Stimulated activated naive B cell treated with anti-CD40 and anti-IgM and Interleukin-4, amounts not matched to agents 10 μg/mL and 1 μg/mL and 100 μg/mL, for 72 hours (primary cell): ENCODE measurements at places on chromosomes 13 and 19.

DNA sequence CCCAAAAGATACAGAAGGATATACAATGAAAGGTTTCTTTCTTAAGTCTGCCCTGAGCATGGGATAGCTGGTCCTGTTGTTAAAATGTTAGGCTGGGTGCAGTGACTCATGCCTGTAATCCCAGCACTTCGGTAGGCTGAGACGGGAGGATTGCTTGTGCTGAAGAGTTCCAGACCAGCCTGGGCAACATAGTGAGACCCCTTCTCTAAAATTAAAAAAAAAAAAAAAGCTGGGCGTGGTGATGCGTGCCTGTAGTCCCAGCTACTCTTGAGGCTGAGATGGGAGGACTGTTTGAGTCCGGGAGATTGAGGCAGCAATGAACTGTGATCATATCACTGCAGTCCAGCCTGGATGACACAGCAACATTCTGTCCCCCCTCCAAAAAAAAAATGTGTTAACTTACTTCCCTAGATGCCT is 52.5 kb upstream of the SHKBP1 start:
- no peak for DNase-seq

DNA sequence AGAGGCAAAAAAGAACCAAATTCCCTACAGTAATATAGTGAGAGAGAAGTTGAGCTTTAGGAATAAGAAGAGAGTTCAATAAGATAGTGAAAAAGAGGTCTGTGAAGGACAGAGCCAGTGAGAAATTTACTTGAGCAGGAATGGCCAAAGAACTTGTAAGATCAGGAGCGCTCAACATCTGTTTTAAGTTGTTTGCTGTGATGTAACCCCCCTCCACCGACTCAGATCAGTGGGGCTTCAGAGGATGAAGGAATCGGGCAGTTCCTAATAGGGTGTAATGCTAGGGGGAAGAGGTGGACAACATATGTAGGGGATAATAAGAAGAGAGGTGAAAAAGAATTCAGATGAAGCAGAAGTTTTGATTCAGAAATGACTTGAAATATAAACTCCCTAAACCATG is 85.3 kb upstream of the FNDC3A start:
- DNase-seq, result no peak

- no peak for DNase-seq
Measured at GRCh38 chr19:38274739-38275138, 10.4 kb downstream of the SPINT2 start.

DNA sequence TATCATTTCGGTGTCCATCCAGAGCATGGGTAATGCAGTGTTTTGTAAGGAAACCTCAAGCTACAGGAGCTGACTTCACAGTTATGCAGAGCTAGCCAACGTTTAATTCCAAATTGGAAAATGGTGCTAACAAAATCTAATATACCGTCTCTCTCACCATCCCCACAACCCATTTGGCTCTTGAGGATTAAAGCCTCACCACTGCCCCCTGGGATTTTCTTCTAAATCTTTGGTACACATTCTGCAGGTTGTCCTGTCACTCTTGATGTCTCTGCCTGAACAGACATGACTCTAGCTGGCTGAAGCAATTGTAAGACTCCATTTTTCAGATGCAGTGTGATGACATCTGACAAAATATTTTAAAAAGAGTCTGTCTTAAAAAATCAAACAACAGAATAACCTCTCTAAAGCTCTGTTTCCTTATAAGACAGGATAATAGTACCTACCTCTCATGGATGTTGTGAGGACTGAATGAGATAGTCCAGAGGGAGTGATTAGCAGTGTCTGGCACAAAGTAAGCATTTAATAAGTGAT is 451.8 kb downstream of the SUCLA2 start:
- no peak for DNase-seq

GRCh38 chr19:19461671-19462622 is 53.4 kb downstream of the TSSK6 start:
- no peak for DNase-seq

GRCh38 chr13:45142440-45143345 is 22.4 kb downstream of the GTF2F2 start:
- no peak for DNase-seq

GRCh38 chr13:23984546-23984945 is 87.2 kb upstream of the C1QTNF9B start:
- no peak for DNase-seq

DNA sequence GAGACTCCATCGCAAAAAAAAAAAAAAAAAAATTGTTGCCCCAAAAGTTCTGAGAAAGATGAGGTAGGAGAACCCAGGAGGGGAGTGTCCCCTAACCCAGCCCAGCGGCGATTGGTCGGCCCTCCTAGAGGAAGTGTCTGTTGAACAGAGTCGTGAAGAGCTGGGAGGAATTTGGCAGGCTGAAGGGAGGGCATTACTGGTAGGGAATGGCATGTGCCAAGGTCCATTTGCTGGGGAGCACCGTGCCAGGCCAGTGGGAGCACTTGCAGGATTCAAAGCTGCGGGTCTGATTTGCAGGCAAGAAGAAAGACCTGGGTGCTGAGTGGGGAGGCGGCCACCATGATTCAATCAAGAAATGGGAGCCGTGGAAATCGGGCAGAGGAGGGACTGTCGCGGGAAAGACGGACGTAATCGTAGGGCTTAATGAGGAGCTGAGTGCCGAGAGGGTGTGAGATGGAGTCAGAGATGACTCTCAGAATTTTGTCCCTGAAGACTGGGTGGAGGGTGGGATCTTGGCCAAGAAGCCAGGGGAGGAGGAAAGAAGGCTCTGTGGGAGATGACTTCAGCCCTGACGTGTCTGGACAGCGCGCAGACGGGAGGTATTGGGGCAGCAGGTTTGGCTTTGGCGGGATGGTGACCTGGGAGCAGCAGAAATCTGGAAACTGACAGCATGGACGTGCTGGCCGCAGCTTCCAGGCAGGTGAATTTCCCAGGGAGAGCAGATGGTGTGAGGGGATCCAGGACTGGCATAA is 15.4 kb downstream of the CERS4 start:
- no peak for DNase-seq

- no peak for DNase-seq
Measured at GRCh38 chr19:39246951-39247669, 1.5 kb downstream of the IFNL4 start.

DNA sequence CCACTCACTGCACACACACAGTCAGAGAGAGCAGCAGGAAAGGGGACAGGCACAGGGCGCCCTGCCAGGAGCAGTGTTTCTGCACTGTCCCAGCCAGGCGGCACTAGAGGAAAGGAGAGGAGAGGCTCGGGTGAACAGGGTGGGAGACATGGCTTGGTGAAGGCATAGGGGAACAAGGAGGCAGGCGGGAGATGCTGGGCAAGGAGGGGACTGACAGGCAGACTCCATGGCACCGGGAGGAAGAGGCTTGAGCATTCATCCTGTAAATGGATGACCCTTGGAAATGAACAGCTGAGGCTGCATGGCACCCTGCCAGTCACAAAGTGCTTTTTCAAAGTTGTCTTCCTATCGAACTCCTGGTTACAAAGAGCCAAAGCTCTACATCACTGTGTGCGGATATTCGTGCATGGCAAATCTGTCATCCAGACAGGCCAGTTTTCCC is 22.4 kb downstream of the MED26 start:
- no peak for DNase-seq

DNA sequence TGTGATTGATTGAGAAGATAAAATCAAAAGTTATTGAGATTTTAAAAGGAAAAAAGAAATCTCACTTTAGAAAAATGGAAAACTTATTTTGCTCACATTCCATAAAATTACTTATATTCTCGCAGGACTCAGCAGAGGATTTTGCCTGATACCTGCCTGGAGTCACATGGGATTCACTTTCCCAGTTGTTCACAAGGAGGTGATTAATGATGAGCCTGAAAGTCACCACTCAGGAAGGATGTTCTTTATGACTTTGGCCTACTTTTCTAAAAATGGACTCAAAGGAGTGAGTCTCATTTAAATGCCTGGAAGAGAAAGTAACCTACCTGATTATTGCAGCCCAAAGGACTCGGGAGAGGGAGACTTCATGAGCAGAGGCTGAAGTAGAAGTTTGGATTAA is 34.5 kb upstream of the FAM216B start:
- DNase-seq, result no peak

DNA sequence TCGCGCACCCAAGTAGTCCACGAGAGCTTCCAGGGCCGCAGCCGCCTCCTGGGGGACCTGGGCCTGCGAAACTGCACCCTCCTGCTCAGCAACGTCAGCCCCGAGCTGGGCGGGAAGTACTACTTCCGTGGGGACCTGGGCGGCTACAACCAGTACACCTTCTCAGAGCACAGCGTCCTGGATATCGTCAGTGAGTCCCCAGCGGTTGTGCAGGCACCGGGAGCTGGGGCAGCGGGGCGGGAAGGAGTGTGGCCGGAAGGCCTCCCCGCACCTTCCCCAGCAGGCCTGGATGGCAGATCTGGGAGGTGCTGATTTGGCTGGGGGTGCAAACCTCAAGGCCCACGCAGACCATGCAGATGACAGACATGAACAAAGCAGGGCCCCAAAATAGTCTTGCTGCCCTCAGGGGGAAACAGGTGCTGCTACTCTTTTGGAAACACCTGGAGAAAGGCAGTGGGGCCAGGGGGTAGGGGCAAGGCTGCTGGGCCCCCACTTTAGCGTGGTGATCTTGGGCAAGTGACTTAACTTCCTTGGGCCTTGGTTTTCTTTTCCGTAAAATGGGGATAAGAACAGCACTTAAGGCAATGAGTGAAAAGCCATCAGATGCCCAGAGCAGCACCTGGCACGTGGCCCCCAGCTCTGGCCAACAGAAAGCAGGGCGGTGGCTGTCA is 4.0 kb downstream of the MAG start:
- peak; percentile 54 for DNase-seq

- DNase-seq, result no peak
Measured at GRCh38 chr13:77554069-77554468, 18.6 kb downstream of the SCEL start.

GRCh38 chr19:39405261-39405957 is 1.2 kb upstream of the ZFP36 start:
- no peak for DNase-seq

GRCh38 chr13:94345374-94346195 is 133.9 kb downstream of the DCT start:
- DNase-seq, result no peak

DNA sequence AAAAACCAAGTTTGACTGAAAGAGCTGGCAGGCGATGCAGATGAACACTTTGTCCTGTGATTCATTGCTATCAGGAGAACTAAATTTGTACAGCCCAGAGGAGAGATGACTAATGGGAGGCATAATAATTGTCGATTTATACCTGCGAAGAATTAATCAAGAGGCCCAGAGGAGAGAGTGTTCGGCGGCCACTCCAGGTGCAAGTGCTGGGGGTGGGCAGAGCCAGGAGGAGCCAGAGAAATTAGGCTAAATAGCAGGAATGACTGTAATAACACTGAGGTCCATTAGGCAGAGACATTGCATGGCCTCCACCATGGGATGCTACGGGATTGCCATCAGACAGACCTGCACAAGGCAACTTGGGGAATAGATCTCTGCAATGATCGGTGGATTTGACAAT is 107.7 kb upstream of the UQCRFS1 start:
- DNase-seq, result no peak

- no peak for DNase-seq
Measured at GRCh38 chr19:960020-960419, 24.1 kb upstream of the WDR18 start.

DNA sequence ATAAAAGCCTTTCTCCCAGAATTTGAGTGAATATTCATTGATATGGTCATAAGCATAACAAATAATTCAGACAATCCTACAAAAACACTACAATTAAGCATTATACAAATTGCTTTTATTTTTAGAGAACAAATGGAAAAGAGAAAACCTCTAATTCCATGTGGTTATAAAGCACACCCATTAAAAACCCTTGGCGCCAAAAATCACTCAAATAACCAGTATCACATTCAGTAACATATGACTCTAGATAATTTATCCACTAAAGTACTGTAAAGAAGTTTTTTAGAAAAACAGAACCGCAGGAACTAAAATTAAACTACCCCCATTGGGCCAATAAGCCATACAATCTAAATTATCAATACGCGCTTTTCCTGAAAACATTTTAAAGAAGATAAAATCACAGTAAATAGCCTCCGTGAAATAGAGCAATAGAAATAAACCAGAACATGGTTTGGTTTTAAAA is 569 bp downstream of the LCP1 start:
- no peak for DNase-seq

- no peak for DNase-seq
Measured at GRCh38 chr19:38836159-38836982, 4.8 kb upstream of the ECH1 start.

DNA sequence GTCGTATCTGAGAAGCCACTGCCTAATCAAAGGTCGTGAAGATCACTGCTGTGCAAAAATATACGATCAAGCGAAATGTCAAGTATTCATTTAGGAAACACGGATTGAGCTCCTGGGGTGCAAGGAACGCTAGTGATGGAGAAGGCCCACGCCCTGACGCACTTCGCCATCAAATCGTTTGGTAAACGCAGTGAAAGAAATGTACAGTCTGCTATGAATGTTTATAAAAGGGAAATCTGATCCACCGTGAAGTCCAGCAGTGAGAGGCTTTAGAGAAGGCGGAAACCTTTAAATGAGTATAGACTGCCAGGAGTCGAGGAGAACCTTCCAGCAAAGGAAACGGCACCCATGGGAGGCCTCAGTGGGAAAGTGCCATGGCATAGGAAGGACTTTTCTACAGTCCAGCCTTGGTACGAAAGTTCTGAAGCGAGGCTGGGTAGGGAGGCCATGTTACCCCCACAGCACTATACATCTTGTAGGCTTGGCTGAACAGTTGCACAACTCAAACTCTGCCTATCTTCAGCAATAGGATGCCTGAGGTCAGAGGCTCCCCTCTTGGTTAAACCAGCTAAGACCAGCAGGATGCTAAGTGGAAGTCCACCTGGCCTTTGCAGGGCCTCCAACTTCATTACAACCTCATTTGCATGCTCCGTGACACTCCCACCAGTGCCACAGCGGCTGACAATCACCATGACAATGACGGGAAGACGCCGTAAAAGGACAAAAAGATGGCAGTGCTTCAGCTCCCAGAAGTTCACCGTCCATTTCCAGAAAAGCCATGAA is 20.4 kb downstream of the PCID2 start:
- no peak for DNase-seq
